ENCODE measurements at places on chromosomes 16 and 17. TPM values are rescaled to one million over a fixed set of nuclear protein-coding genes. Genes with fewer than 3 reads are reported as not detected.

MT1M gene
- total RNA-seq = not detected

EFNB3 gene
- total RNA-seq = 1.4 TPM

ARHGAP44 gene
- total RNA-seq = 0.42 TPM

GCGR gene
- total RNA-seq = not detected

WNT9B gene
- not detected for total RNA-seq

CDR2L gene
- 3.4 TPM for total RNA-seq

HOXB5 gene
- not detected for total RNA-seq

HSD11B2 gene
- 0.86 TPM for total RNA-seq

GRAP gene
- not detected for total RNA-seq

OSBPL7 gene
- 4.7 TPM for total RNA-seq

KRT15 gene
- 83.4 TPM for total RNA-seq

FBXW10 gene
- total RNA-seq = 0.23 TPM

NPIPA8 gene
- 25.0 TPM for total RNA-seq
